ENCODE measurements at places on chromosomes 6 and 20. TPM values are rescaled to one million over a fixed set of nuclear protein-coding genes. Genes with fewer than 3 reads are reported as not detected.
A peak's percentile ranks its signal among the peaks of the same experiment; 100 is the strongest.

DNA sequence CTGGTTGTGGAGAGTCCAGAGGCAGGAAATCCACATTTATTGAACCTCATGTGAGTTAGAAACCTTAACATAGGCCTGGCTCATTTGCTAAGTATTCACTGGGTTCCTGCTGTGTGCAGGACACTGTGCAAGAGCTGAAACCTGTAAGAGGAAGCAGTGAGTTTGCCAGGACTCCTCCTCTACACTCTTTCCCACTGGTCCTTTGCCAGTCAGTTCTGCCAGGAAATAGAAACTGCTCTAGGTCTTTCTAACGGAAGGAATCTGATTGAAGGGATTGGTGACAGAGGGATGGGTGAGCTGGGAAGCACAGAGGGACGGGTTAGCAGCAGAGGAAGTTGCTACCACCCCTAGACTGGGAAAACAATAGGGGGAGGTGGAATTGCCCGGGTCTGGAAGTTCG is 234.2 kb upstream of the ECI2 start:
- H3K27me3 ChIP-seq: no peaks in the 10 kb centered on the region
- H3K4me3 ChIP-seq: no peak overlapping the region
- no peaks in the 10 kb centered on the region for H3K36me3 ChIP-seq
- no peaks in the 10 kb centered on the region for H3K4me1 ChIP-seq

GRCh38 chr6:43159599-43159998 is 11.5 kb upstream of the SRF start:
- H3K36me3 ChIP-seq: no peaks in the 10 kb centered on the region
- no peak for DNase-seq
- H3K27me3 ChIP-seq: no peaks in the 10 kb centered on the region
- H3K4me3 ChIP-seq: no peak overlapping the region

DNA sequence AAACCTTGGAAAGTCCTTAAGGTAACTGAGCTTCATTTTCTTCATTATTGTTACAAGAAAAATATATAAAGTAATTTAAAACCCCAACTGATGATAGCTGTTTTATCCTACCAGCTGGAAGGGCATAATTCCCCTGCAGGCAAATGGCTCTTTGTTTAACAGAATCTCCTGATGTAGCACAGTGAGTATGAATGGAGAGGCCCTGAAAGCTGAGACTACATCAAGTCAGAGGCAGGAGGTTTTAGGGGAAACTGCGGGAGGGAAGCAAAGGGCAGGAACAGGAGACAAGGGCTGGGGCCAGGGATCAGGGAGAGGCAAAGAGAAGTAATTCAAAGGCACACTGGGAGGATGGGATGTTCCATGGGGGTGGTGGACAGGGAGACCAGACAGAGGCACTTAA is 119.0 kb upstream of the LRFN2 start:
- no peaks in the 10 kb centered on the region for H3K36me3 ChIP-seq
- DNase-seq: no peak
- no peak overlapping the region for H3K27ac ChIP-seq
- H3K4me3 ChIP-seq: no peak overlapping the region
- no peaks in the 10 kb centered on the region for H3K4me1 ChIP-seq

GRCh38 chr20:50772420-50773185 is 22.3 kb upstream of the BCAS4 start:
- DNase-seq: peak; percentile 31
- H3K36me3 ChIP-seq: no peaks in the 10 kb centered on the region
- no peaks in the 10 kb centered on the region for H3K27me3 ChIP-seq

GRCh38 chr20:39631557-39631956 is 669.4 kb downstream of the DHX35 start:
- no peaks in the 10 kb centered on the region for H3K36me3 ChIP-seq
- H3K4me1 ChIP-seq: no peaks in the 10 kb centered on the region
- H3K27ac ChIP-seq: no peak overlapping the region
- no peak overlapping the region for H3K4me3 ChIP-seq
- no peak for DNase-seq
- H3K27me3 ChIP-seq: no peaks in the 10 kb centered on the region

- H3K27me3 ChIP-seq: no peaks in the 10 kb centered on the region
Observed at GRCh38 chr6:51459958-51460357, 627.5 kb downstream of the PKHD1 start.

DNA sequence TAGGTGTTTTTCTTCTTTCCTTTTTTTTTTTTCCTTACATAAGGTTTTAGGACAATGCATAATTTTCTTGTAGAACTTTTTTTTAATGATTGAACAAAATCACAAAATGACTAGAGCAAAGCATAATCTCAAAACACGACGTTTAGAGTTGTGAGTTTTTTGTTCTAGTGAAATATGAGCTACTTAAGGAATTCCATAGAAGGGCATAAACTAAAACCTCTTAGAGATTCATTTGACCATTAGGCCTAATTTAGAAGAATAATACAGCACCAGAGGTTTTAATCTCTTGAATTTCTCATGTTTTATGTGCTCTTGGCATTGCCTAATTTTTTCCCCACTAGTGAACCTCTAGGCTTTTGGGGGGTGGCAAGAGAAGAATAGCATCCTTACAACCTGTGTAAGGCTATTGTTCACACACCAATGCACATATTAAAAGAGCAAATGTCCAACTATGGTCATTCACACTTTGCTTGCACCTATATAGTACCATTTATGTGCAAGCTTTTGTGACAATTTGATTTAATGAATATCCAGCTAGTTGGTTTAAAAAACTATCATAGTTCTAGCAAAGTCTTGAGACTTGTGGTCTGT is 44.6 kb downstream of the HMGN3 start:
- H3K4me3 ChIP-seq: no peak overlapping the region
- DNase-seq: no peak
- no peak overlapping the region for H3K27ac ChIP-seq
- no peaks in the 10 kb centered on the region for H3K27me3 ChIP-seq
- H3K36me3 ChIP-seq: no peaks in the 10 kb centered on the region

GRCh38 chr6:24907919-24908649 is 27.7 kb downstream of the RIPOR2 start:
- no peak overlapping the region for H3K4me3 ChIP-seq
- peaks cover 4% of the 10 kb centered on the region for H3K27me3 ChIP-seq
- no peaks in the 10 kb centered on the region for H3K36me3 ChIP-seq
- no peaks in the 10 kb centered on the region for H3K4me1 ChIP-seq

- H3K27ac ChIP-seq: no peak overlapping the region
- no peaks in the 10 kb centered on the region for H3K36me3 ChIP-seq
- no peaks in the 10 kb centered on the region for H3K4me1 ChIP-seq
- H3K4me3 ChIP-seq: no peak overlapping the region
- no peaks in the 10 kb centered on the region for H3K27me3 ChIP-seq
Observed at GRCh38 chr6:28340310-28341095, 4.6 kb upstream of the ZSCAN31 start.

- H3K27ac ChIP-seq: no peak overlapping the region
- DNase-seq: no peak
- H3K4me1 ChIP-seq: no peaks in the 10 kb centered on the region
- no peak overlapping the region for H3K4me3 ChIP-seq
Observed at GRCh38 chr20:8946036-8946940, 122.6 kb upstream of the PLCB4 start.

- H3K27me3 ChIP-seq: no peaks in the 10 kb centered on the region
- no peak for DNase-seq
- H3K4me3 ChIP-seq: no peak overlapping the region
- no peak overlapping the region for H3K27ac ChIP-seq
Observed at GRCh38 chr6:11050731-11051130, 6.6 kb upstream of the ELOVL2 start.

DNA sequence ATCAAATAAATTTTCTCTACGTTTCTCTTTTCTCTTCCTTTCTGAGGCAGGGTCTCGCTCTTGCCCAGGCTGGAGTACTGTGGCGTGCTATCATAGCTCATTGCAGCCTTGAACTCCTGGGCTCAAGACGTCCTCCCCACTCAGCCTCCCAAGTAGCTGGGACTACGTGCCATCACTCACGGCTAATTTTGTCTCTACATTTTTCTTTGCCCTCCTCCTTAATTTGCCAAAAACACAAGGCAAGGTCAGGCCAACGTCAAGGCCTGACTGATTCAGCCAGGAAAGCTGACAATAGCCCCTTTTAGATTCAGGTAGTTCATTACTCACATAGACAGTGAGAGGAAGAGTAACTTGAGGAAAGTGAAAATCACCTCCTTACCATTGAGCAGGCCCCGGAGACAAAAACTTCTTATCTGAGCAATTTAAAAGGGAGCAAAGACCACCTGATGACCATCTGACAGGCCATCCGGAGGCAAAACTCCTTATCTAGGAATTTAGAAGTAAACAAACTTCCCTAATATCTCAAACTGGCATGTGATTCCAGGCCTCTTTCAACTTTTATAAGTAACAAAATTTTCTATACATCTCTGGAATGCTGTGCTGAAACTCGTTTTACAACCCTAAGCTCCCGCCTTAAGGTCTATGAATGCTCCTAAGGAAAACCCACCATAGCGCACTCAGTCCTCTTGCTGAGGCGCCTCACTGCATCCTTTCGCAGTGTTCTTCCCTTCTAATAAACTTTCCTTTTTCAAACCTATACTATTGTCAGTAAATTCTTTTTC is 42.1 kb upstream of the SRPK1 start:
- no peaks in the 10 kb centered on the region for H3K27me3 ChIP-seq
- peak overlapping the region; percentile 73 for H3K27ac ChIP-seq
- peaks cover 71% of the 10 kb centered on the region for H3K4me1 ChIP-seq
- peak; percentile 73 for DNase-seq
- H3K4me3 ChIP-seq: no peak overlapping the region
- H3K36me3 ChIP-seq: no peaks in the 10 kb centered on the region

- DNase-seq: no peak
- H3K4me3 ChIP-seq: no peak overlapping the region
- no peak overlapping the region for H3K27ac ChIP-seq
- no peaks in the 10 kb centered on the region for H3K27me3 ChIP-seq
- H3K36me3 ChIP-seq: peaks cover 3% of the 10 kb centered on the region
- H3K4me1 ChIP-seq: peaks cover 4% of the 10 kb centered on the region
Observed at GRCh38 chr6:160039441-160039840, 70.6 kb downstream of the IGF2R start.

DNA sequence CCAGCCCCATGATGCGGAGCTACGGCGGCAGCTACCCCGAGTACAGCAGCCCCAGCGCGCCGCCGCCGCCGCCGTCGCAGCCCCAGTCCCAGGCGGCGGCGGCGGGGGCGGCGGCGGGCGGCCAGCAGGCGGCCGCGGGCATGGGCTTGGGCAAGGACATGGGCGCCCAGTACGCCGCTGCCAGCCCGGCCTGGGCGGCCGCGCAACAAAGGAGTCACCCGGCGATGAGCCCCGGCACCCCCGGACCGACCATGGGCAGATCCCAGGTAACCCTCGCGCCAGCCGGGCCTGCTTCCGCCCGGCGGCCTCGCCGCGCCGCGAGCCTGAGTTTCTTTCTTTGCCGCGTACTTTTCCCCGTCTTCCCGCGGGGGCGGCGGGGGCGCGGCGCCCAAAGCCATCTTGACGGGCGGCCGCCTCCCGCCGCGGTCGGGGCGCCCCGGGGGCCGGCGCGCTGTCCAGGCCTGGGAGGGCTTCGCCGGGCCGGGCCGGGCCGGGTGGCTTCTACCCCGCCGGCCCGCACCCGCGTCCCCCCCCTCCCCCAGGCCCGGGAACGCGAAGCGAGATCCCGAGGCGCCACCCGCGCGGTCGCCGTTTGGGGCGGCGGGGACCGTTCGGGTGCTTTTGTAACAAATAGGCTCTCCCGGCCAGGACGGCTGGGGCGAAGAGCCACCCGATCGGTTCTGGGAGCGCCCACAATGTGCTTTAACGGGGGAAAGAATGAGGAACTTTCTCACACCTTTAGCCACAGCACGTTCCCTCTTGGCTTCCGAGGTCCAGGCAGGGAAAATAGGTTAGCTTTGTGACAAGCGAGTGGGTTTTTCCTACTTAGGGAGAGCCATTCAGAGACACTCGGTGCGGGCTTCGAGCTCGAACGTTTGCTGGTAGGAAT is 2.3 kb downstream of the ARID1B start:
- no peaks in the 10 kb centered on the region for H3K36me3 ChIP-seq
- peaks cover 16% of the 10 kb centered on the region for H3K4me1 ChIP-seq
- no peak for DNase-seq
- no peaks in the 10 kb centered on the region for H3K27me3 ChIP-seq

GRCh38 chr6:46606338-46606737 is 46.3 kb downstream of the CYP39A1 start:
- no peaks in the 10 kb centered on the region for H3K27me3 ChIP-seq
- no peaks in the 10 kb centered on the region for H3K4me1 ChIP-seq
- no peaks in the 10 kb centered on the region for H3K36me3 ChIP-seq
- H3K27ac ChIP-seq: no peak overlapping the region
- H3K4me3 ChIP-seq: no peak overlapping the region
- no peak for DNase-seq

Gene MROH8
- 2.6 TPM for total RNA-seq

Gene SYCP2
- 68.7 TPM for total RNA-seq

Gene EDN1
- total RNA-seq: 13.5 TPM

Gene SLA2
- total RNA-seq: 0.20 TPM

Data from Caco-2 (cell line).